Left cardiac atrium (tissue), 4 donors: ENCODE measurements at places on chromosomes 1 and 21. TPM values are rescaled to one million over a fixed set of nuclear protein-coding genes. Genes with fewer than 3 reads are reported as not detected.

DNA sequence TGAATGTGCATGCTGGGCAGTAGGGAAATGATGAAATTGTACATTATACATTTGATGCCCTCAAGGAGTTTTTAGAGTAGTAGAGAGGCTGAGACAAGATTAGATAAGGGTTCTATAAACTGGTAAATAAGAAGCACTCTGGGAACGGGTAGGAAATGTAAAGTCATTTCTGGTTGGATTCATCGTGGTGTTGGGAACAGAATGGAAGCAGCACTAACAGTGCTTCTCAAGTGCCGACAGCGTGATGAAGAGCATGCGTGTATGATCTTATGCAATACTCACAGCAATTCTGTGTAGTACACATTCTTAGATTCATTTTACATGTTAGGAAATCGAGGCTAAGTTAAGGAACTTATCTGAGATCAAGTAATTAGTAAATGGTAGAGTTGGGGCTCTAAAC is 45.9 kb downstream of the GPR88 start:
- DNase-seq: no peak

DNA sequence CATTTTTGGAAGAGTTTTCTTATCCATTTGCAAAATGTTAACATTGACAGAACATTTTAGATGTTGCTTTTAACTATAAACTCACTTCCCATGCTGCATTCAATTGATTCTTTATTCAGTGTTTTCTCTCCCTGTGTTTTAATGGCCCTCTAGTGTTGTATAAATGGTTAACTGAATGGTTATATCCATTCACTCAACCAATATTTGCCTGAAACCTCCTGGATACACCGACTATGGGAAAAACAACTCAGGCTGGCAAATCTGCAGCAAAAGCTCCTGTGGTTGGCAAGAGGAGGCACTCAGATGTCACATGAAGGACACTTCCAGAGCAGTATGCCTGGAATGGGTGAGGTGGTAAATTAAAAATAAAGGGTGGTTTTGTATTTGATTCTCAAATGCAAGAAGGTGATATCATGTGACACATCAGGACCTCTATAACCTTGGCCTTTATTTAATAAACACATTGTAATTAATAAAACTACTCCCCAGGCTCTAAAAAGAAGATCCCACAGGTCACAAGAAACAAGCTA is 107.6 kb downstream of the BCAR3 start:
- DNase-seq: no peak

GRCh38 chr1:36710951-36711350 is 228.2 kb upstream of the CSF3R start:
- no peak for DNase-seq

GRCh38 chr1:68087184-68087583 is 36.8 kb upstream of the DIRAS3 start:
- DNase-seq: no peak

DNA sequence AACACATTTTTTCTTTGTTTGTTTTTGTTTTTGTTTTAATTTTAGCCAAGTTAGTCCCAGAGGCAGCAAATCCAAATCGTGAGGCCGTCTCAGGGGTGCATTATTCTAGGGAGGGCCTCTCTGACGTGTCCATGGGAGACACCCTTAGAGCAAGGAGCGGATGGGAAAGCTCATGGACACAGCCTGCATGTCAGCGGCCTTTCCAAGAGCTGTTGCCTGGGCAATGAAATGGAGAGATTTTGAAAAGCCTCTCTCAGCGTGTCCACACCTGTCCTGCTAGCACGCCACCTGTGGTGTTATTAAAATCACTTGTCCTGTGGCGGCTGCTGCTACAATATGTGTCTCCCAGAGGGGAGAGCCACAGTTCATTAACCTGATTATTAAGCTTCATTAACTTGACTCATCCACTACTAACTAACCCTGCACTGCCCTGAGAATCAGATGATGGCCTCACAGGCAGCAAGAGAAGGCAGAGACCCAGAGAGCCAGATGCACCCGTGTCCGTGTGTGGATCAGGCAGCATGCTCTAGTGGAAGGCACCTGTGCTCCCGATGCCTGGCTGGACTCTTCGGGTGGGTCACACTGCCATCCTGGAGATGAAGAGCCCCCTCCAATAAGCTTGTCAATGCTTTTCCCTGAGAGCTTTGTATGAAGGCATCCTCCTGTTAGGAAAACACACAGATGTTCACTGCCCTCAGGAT is 133.3 kb downstream of the PGBD5 start:
- no peak for DNase-seq

GRCh38 chr1:203481196-203481595 is 5.6 kb downstream of the PRELP start:
- no peak for DNase-seq

GRCh38 chr1:228463559-228464455 is 23.4 kb upstream of the RNF187 start:
- DNase-seq: peak; percentile 50

- DNase-seq: no peak
Measured at GRCh38 chr1:68065766-68066165, 15.3 kb upstream of the DIRAS3 start.

DNA sequence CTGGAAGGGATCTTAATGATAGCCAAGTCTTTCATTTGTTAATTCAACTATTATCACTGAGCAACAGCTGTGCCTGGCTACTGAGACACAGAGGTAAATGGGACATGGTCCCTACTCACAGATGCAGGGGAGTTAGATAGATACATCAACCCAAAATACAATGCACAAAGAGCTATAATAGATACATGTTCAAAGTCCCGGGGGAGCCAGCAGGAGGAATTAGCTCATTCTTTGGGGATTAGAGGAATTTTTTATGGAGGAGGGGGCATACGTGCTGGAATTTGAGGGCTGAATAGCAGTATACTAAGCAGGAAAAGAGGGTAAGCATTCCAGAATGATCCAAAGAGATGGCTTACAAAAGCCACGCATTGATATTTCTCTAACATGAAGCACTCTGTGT is 34.6 kb downstream of the C8B start:
- no peak for DNase-seq

DNA sequence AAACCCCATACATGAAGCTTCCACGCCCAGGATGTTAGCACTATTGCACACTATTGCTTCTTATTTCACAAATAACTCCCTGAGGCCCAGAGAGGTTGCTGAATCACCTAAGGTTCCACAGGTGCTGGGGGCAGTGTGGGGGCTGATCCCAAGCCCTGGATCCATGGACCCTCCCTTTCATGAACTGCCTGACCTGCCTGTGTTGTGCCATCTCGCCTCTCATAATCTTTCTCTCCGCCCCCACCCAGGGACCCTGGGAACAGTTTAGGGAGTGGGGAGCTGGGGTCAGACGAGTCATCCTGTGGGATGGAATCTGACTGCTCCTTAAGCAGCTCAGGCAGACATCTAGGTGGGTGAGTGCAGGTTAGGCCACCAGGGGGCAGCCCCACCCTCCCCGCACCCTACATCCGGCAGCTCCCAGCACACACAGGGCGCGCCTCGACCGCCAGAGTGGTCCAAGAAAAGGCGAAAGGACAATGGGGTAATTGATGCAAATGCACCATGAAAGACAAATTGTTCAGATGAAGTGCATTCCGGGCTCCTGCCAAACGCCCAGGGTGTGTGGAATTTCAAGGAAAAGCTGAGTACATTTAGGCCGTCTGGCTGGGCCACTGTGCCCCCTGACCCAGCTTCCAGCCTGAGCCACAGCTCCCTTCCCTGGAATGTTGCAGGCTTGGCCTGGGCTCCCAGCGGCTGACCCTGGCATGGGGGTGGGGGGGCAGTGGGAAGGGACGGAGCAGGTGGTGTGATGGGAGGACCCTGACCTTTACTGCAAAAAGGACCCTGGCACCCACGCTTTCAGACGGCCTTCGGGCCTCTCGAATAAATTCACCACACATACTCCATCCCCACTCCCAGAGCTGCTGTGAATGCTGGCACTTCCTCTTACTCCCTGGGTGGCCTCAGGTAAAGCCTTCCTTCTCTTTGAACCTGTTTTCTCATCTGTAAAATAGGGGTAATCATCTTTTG is 20.8 kb downstream of the PHLDA3 start:
- peak; percentile 84 for DNase-seq

S100A8 gene
- total RNA-seq: 201 TPM

LIN28A gene
- not detected for total RNA-seq

RASAL2 gene
- total RNA-seq: 16.9 TPM

LCE1F gene
- not detected for total RNA-seq

C1orf210 gene
- total RNA-seq: not detected
